Activated CD4-positive, alpha-beta T cell treated with anti-CD3 and anti-CD28 coated beads for 1 hour (primary cell): ENCODE measurements at places on chromosomes 2 and 18.

- DNase-seq: no peak
Observed at GRCh38 chr2:200138391-200139124, 167.9 kb upstream of the SPATS2L start.

GRCh38 chr2:210072922-210073509, 70.6 kb downstream of the RPE start:
- no peak for DNase-seq

- no peak for DNase-seq
Observed at GRCh38 chr2:14324308-14324707, 308.2 kb upstream of the LRATD1 start.

DNA sequence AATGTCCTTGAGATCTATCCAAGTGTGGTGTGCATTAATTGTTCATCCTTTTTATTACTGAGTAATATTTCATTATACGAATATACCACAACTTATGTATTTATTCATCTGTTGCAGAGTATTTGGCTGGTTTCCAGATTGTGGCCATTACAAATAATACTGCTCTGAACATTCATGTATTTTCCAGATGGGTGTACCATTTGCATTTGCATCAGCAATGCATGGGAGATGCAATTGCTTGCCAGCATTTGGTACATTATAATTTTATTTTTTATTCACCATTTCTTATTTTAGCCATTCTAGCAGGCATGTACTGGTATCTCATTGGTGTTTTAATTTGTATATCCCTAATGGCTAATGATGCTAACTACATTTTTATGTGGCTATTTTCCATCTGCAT, 162.4 kb downstream of the SCG2 start:
- no peak for DNase-seq

GRCh38 chr2:165795011-165795410, 964 bp upstream of the GALNT3 start:
- no peak for DNase-seq

- no peak for DNase-seq
Observed at GRCh38 chr18:21978546-21979170, 190.7 kb upstream of the GATA6 start.
